SW 1271 (cell line): ENCODE measurements at places on chromosomes 11 and 22.

DNA sequence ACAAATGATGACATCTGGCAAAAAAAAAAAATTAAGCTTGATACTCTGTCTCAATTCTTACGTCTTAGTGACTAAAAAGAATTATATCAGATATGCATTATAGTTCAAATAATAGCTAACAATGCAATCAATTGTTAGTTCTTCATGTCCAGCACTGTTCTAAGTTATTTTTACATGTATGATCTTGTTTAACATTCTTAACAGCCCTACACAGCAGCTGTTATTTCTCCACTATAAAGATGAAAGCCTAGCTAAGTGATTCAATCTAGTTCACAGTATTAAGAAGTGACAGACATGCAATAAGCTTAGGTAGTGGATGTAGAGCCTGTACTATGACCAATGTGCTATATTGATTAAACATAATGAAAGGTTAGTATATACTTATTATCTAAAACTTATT lies 4.1 kb downstream of the ZNF214 start:
- DNase-seq, result no peak

DNA sequence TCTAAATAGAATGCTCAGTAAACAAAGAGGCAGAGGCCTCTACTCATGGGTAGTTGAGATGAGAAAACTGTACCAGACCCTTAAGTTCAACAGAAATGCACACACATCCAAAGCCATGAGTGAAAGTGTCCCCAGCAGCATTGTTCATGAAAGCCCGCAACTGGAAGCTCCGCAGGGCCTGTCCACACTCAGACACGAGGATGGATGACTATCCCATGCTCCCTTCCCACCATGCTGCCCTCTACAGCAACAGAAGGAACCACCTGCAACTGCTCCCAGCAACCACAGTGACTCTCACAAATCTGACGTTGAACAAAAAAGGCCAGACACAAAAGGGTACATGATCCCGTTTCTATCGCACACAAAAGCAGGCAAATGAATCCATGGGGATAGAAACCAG lies 76.9 kb upstream of the ANO1 start:
- DNase-seq, result no peak

DNA sequence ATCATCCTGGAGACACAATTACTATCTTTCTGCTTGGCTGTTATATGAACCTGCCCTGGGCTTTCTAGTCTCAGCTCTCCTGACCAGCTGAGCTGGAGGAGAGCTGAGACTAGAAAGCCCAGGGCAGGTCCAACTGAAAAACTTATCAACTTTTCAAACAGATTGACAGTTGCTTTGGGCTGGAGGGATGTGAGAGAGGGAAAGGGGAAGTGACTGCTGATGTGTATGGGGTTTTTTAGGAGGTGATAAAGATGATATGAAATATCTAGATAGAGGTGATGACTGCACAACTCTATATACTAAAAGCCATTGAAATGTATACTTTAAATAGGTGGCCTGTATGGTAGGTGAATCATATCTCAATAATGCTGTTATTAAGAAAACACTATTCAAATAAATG lies 60.2 kb upstream of the CHRM4 start:
- DNase-seq, result no peak

DNA sequence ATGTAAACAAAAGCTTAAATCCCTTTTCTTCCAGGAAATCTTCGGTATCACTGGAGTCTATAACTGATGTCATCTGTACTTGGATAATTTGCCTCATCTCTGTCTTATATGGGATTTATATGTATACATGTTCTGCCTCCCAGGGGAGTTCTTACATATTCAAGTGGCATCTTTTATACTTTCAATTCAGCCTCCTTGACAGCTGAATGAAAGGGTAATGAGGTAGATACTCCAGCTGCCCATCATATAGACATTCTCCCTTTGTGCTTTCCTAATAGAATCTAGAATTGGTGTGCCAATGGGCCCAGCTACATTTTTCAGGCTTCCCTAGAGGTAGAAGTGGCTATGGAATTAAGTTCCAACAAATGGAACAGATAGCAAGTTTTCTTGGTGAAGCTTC lies 223.8 kb downstream of the LRRC4C start:
- DNase-seq, result no peak

GRCh38 chr11:2377511-2378443 lies 667 bp downstream of the CD81 start:
- DNase-seq, result peak; percentile 31

GRCh38 chr11:96102664-96103078 lies 178.8 kb upstream of the MTMR2 start:
- DNase-seq, result no peak

DNA sequence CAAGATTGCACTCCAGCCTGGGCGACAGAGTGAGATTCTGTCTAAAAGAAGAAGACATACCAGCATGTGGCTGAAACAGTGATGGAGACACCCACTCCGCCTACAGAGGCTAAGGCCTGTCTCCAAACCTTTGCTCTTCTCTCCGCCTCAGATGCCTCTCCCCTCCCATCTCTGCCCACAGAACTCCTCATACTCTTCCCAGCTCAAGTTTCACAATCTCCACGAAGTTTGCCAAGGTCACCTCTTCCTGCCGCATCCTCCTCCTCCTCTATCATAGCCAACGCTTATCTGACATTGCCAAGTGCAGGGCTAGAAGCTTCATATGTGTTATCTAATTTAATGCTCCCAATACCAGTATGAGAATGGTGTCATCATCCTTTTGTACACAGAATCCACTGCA lies 25.9 kb upstream of the FBLN1 start:
- no peak for DNase-seq

DNA sequence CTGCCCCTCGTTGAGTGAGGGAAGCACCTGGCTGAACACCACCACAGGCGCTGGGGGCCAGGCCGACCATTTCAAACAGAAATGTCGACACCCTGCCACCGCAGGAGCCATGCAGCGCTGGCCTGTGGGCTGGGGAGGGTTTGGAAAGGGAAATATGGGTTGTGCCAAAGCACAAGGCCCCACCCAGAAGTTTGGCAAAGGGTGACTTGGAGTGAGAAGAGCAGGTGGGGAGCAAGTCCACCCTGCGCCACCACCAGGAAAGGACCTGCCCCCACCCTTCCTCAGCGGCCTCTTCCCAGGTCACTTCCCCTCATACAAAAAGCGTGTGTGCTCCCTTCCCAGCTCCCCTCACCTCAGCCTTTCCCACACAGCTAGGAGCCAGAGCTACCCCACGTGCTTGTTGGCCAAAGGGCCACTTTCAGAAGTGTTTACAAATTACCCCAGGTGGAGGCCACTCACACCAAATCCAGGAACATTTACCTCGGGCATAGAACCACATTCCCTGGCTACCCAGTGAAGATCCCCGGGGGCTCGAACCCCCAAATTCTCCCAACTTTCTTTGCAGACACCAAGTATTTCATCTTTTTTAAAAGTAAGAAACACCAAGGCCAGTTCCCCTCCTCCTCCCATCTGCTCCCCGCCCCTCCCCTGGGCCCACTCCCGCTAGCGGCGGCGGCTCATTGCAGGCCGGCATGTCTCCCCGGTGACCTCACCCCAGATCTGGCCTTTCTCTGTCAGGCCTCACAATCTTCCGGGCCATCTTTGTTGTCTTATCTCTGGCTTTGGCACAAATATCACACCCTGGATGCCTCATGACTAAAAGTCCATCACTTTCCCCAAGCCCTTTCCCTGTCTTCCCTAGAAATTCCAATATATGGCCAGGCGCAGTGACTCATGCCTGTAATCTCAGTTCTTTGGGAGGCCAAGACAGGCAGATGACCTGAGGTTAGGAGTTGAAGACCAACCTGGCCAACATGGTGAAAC lies 20.5 kb upstream of the SCGB1A1 start:
- no peak for DNase-seq

- no peak for DNase-seq
Measured at GRCh38 chr11:71453918-71454304, 908 bp downstream of the NADSYN1 start.

DNA sequence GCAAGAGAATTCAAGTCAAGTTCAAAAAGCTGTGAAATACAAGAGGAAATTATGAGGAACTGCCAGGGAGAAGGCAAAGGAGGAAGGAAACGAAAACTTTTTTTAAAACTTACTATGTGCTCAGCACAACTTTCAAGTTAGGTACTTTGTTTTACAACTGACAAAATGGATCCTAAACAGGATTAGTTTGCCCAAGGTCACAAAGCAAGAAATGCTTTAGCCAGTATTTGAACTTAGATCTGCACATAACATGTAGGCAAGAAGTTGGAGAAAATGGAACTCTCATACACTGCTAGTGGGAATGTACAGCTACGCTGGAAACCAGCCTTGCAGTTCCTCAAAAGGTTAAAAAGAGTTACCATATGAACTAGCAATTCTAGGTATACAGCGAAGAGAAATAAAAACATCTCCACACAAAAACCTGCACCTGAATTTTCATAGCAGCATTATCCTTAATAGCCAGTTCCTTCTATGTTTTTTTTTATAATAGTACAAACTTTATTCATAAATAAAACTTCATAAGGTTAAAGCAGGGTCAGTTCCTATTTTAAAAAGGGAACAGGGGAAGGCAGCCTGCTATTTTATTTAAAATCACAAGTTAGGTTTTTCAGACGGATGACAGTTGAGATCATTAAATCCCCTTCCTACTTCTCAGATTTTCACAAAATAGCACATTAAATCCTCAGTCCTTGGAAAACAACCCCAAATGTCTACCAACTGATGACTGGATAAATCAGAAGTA lies 19.2 kb downstream of the DDX6 start:
- no peak for DNase-seq

- no peak for DNase-seq
Measured at GRCh38 chr11:128695539-128696221, 1.8 kb downstream of the FLI1 start.
